Small intestine (tissue), 16 donors: ENCODE measurements at places on chromosomes 5 and 9. TPM values are rescaled to one million over a fixed set of nuclear protein-coding genes. Genes with fewer than 3 reads are reported as not detected.
A peak's percentile ranks its signal among the peaks of the same experiment; 100 is the strongest.

Gene CYLC2
- not detected for polyA plus RNA-seq

GRCh38 chr9:97706246-97706645 lies 9.1 kb upstream of the XPA start:
- no peak for DNase-seq
- no peaks in the 10 kb centered on the region for H3K4me1 ChIP-seq
- H3K27ac ChIP-seq = no peak overlapping the region
- H3K4me3 ChIP-seq = no peak overlapping the region

- no peak overlapping the region for H3K27ac ChIP-seq
- no peaks in the 10 kb centered on the region for H3K4me1 ChIP-seq
- no peak overlapping the region for H3K4me3 ChIP-seq
- H3K36me3 ChIP-seq = no peaks in the 10 kb centered on the region
Measured at GRCh38 chr5:151338734-151339133, 8.6 kb downstream of the SLC36A2 start.

GRCh38 chr9:94891183-94891582 lies 164.7 kb downstream of the AOPEP start:
- no peak overlapping the region for H3K27ac ChIP-seq
- no peaks in the 10 kb centered on the region for H3K27me3 ChIP-seq
- no peaks in the 10 kb centered on the region for H3K36me3 ChIP-seq
- no peak for DNase-seq
- no peak overlapping the region for H3K4me3 ChIP-seq

GRCh38 chr5:38465061-38465460 lies 91.4 kb downstream of the LIFR start:
- no peak for DNase-seq
- no peak overlapping the region for H3K27ac ChIP-seq

GRCh38 chr9:121171236-121171635 lies 30.4 kb downstream of the RAB14 start:
- no peak for DNase-seq
- H3K4me3 ChIP-seq = no peak overlapping the region
- no peaks in the 10 kb centered on the region for H3K4me1 ChIP-seq
- H3K27ac ChIP-seq = no peak overlapping the region
- peaks cover 13% of the 10 kb centered on the region for H3K36me3 ChIP-seq
- no peaks in the 10 kb centered on the region for H3K27me3 ChIP-seq

GRCh38 chr5:148408092-148408491 lies 24.3 kb downstream of the FBXO38 start:
- peaks cover 10% of the 10 kb centered on the region for H3K36me3 ChIP-seq
- H3K27ac ChIP-seq = no peak overlapping the region
- H3K4me1 ChIP-seq = no peaks in the 10 kb centered on the region
- DNase-seq = no peak

Gene TEX48
- polyA plus RNA-seq = not detected

DNA sequence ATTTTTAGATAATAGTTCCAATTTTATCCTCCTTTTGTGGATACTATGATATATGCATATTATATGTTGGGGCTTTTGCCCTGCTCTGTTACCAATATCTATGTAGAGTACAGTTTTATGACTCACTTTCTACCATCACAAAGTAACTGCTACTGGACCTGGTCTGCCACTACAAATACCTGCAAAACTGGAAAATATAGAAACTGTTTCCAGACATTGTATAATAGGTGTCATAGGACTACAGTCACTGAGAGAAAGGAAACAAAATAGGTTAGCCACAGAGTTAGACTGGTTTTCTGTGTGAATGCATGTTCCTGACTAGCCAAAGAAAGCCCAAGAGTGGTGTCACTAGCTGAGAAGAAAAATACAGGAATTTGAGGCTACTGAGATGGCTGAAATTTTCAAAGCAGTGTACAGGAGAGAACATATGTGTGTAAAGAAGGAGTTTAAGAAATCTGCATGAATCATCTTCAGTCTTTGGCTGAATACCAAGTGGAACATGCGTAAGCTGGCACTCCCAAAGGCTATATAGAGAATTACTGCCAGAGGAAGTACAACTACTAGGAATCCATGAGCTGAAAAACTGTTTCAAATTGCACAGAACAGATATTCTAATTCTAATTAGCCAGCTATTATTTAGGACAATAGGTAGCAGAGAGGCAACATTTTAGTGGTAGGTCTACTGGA lies 29.0 kb upstream of the FAM174A start:
- H3K27me3 ChIP-seq = no peaks in the 10 kb centered on the region
- no peaks in the 10 kb centered on the region for H3K4me1 ChIP-seq
- no peak overlapping the region for H3K4me3 ChIP-seq
- no peak overlapping the region for H3K27ac ChIP-seq

DNA sequence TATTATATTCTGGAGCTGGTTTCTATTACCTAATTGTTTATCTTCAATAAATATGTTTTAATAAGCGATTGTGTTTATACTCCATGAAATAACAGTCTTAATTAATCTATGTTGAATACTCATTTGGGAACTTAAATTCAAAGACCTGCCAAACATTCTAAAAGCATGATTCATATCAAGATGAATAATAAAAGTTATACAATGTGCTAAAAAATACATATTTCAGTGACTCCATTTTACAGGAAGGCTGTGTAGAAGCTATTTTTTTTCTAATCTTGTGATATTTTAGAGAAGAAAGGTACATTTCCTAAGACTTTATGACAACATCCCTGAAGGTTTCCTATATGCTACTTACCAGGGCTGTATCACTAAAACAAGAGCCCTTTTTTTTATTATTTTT lies 417.9 kb downstream of the NFIB start:
- DNase-seq = no peak
- no peaks in the 10 kb centered on the region for H3K4me1 ChIP-seq
- no peak overlapping the region for H3K27ac ChIP-seq
- H3K4me3 ChIP-seq = no peak overlapping the region
- no peaks in the 10 kb centered on the region for H3K36me3 ChIP-seq

- H3K4me3 ChIP-seq = no peak overlapping the region
- no peaks in the 10 kb centered on the region for H3K27me3 ChIP-seq
- no peaks in the 10 kb centered on the region for H3K4me1 ChIP-seq
- no peaks in the 10 kb centered on the region for H3K36me3 ChIP-seq
Measured at GRCh38 chr5:79857714-79858409, 133.2 kb downstream of the MTX3 start.

GRCh38 chr5:1737790-1738405 lies 61.7 kb downstream of the MRPL36 start:
- no peak overlapping the region for H3K4me3 ChIP-seq
- DNase-seq = no peak
- no peaks in the 10 kb centered on the region for H3K4me1 ChIP-seq
- H3K27me3 ChIP-seq = no peaks in the 10 kb centered on the region
- H3K36me3 ChIP-seq = no peaks in the 10 kb centered on the region
- H3K27ac ChIP-seq = no peak overlapping the region

Gene PCDHGA11
- 0.81 TPM for polyA plus RNA-seq

Gene FOXD4L4
- polyA plus RNA-seq = not detected

GRCh38 chr9:26694381-26695297 lies 198.0 kb downstream of the CAAP1 start:
- no peaks in the 10 kb centered on the region for H3K36me3 ChIP-seq
- no peaks in the 10 kb centered on the region for H3K27me3 ChIP-seq
- no peak overlapping the region for H3K27ac ChIP-seq
- no peak for DNase-seq
- H3K4me3 ChIP-seq = no peak overlapping the region

- no peak overlapping the region for H3K27ac ChIP-seq
- H3K4me1 ChIP-seq = no peaks in the 10 kb centered on the region
- no peaks in the 10 kb centered on the region for H3K27me3 ChIP-seq
- no peak overlapping the region for H3K4me3 ChIP-seq
- no peaks in the 10 kb centered on the region for H3K36me3 ChIP-seq
Measured at GRCh38 chr5:9924614-9925013, 294.5 kb upstream of the TAS2R1 start.

GRCh38 chr9:76576344-76576743 lies 117.4 kb downstream of the GCNT1 start:
- no peak overlapping the region for H3K4me3 ChIP-seq
- H3K27me3 ChIP-seq = no peaks in the 10 kb centered on the region
- H3K4me1 ChIP-seq = peaks cover 4% of the 10 kb centered on the region
- H3K36me3 ChIP-seq = peaks cover 3% of the 10 kb centered on the region

GRCh38 chr5:73007051-73007450 lies 51.2 kb downstream of the FCHO2 start:
- no peak overlapping the region for H3K27ac ChIP-seq
- DNase-seq = no peak
- no peak overlapping the region for H3K4me3 ChIP-seq
- H3K4me1 ChIP-seq = no peaks in the 10 kb centered on the region
- H3K36me3 ChIP-seq = peaks cover 7% of the 10 kb centered on the region

- DNase-seq = no peak
- H3K4me3 ChIP-seq = no peak overlapping the region
Measured at GRCh38 chr9:118701985-118702384, 667.2 kb downstream of the BRINP1 start.

Gene CIZ1
- 88.1 TPM for polyA plus RNA-seq

DNA sequence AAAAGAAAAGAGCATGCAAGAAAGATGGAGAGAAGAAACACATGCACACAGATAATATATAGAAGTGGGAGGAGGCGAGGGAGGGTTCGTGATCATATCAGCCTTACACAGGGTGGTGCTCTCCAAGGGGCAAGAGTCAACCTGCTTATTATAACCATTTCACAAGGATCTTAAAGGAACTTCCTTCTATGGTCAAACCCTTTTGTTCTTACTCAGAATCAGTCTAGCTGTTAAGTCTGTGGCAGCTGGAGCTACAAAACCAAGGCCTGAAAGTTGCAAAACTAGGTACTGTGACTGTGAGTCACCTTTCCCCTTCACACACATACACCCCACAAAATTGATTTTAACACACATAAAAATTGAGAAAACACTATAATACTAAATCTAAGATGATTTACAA lies 18.5 kb upstream of the ERMP1 start:
- DNase-seq = peak; percentile 81
- H3K27me3 ChIP-seq = no peaks in the 10 kb centered on the region
- H3K36me3 ChIP-seq = no peaks in the 10 kb centered on the region

GRCh38 chr5:66551945-66552344 lies 44.2 kb upstream of the MAST4 start:
- no peak for DNase-seq
- no peaks in the 10 kb centered on the region for H3K36me3 ChIP-seq
- H3K27ac ChIP-seq = no peak overlapping the region
- no peaks in the 10 kb centered on the region for H3K4me1 ChIP-seq
- H3K27me3 ChIP-seq = no peaks in the 10 kb centered on the region
- no peak overlapping the region for H3K4me3 ChIP-seq

Gene FGD3
- 0.67 TPM for polyA plus RNA-seq

Gene OR1N1
- not detected for polyA plus RNA-seq

GRCh38 chr5:134436523-134437339 lies 25.1 kb upstream of the CDKN2AIPNL start:
- H3K36me3 ChIP-seq = no peaks in the 10 kb centered on the region
- no peaks in the 10 kb centered on the region for H3K27me3 ChIP-seq
- H3K4me3 ChIP-seq = no peak overlapping the region
- H3K4me1 ChIP-seq = peaks cover 9% of the 10 kb centered on the region
- H3K27ac ChIP-seq = peak overlapping the region; percentile 94

DNA sequence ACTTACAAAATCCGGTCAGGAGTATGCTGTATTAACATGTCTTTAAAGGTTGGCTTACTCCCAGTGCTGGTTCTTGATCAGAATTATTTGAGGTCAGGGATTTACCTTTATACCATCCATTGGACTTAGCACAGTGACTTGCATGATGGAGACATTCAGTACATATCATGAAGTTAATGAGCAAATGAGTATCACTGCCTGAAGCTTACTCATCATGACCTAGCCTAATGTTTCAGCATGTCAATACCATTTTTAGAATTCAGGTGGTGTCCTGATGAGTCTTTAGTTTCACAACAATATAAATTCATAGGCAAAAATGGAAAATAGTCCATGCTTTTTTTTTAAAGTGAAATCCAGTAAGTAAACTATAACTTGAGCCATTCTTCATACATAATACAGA lies 226.0 kb upstream of the C9orf72 start:
- no peak overlapping the region for H3K27ac ChIP-seq
- H3K4me3 ChIP-seq = no peak overlapping the region
- no peaks in the 10 kb centered on the region for H3K4me1 ChIP-seq
- no peaks in the 10 kb centered on the region for H3K27me3 ChIP-seq
- DNase-seq = no peak
